Activated CD4-positive, CD25-positive, alpha-beta regulatory T cell treated with anti-CD3 and anti-CD28 coated beads, Interleukin-2, amount 50 U/mL, for 16 hours (primary cell): ENCODE measurements at places on chromosomes 7 and 10.

- no peak for DNase-seq
Measured at GRCh38 chr10:47147186-47147585, 152.8 kb upstream of the GDF10 start.

DNA sequence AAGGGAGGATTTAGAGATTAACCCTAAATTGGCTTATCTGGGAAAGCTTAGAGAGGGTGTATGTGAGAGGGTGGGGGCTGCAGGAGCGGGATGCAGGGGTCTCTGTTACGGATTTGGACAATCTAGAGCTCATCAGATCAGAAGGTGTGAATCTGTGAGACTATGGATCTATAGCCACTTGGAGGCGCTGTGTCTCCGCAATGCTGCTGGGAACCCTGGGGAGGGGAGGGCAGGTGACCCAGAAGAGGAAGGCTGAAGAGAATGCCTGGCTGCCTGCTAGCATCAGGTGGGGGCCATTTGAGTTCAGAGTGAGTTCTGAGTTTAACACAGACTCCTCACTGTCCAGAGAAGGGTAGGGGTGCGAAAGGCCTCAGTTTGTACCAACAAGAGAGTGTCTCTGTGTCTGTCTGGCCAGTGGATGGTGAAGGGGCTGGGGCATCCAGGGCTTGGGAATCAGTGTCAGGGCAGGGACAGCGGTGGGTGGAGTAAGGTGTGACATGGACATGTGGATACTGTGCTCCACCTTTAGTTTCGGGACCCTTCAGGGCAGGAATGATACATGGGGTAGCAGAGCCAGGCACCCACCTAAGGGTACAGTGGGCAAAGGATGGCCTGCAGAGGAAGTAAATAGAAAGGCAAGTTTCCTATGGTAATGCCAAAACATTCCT is 187.3 kb upstream of the PRSS58 start:
- DNase-seq: no peak

DNA sequence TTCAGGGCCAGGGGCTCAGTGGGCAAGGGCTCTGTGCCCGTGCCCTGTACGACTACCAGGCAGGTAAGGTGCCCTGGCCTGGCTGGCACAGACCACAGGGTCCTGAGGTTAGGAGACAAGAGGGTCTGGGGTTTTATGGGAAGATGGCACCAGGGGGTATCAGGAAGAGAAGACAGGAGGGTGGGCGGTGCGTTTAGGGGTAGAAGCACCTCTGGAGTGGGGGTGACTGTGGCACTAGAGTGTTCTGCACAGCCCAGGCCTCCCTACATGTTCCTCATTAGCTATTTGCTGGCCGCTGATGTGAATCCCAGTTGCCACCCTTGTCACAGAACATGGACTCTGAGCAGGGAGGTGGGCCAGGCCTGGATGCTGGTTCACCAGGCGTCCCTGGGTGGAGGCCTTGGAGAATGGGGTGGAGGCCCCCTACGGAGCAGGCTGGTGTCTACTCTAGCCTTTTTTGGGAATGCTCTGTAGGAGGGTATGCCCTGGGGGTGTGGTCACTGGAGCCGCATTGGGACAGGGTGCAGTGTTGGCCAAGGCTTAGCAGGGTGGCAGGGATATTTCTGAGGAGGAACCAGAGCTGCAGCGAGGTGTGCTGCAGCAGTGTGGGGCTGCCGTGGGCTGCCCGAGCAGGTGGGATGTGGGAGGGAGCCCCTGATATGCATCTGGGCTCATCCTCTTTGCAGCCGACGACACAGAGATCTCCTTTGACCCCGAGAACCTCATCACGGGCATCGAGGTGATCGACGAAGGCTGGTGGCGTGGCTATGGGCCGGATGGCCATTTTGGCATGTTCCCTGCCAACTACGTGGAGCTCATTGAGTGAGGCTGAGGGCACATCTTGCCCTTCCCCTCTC is 5.0 kb downstream of the PGAM2 start:
- no peak for DNase-seq

- no peak for DNase-seq
Measured at GRCh38 chr7:137820677-137821420, 25.9 kb downstream of the DGKI start.

DNA sequence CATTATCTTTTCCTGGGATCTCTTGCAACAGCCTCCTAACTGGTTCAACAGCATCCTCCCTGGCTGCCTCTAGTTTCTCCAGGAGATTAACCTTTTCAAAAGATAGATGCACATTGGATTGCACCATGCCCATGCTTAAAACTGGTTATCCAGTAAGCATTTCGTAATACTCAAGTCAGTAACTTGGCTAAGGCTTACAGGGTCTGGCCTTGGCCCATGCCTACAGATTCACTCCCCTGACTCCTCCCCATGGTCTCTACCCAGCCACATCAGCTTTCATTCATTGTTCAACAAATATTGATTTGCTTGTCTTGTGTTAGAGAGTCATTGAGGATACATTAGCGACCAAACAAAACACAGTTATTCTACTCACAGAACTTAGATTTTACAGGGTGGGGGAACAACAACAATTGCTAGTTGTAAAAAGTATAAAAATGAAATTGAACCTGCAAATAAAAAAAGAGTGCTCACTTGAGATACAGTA is 1.8 kb upstream of the KIF20B start:
- no peak for DNase-seq

DNA sequence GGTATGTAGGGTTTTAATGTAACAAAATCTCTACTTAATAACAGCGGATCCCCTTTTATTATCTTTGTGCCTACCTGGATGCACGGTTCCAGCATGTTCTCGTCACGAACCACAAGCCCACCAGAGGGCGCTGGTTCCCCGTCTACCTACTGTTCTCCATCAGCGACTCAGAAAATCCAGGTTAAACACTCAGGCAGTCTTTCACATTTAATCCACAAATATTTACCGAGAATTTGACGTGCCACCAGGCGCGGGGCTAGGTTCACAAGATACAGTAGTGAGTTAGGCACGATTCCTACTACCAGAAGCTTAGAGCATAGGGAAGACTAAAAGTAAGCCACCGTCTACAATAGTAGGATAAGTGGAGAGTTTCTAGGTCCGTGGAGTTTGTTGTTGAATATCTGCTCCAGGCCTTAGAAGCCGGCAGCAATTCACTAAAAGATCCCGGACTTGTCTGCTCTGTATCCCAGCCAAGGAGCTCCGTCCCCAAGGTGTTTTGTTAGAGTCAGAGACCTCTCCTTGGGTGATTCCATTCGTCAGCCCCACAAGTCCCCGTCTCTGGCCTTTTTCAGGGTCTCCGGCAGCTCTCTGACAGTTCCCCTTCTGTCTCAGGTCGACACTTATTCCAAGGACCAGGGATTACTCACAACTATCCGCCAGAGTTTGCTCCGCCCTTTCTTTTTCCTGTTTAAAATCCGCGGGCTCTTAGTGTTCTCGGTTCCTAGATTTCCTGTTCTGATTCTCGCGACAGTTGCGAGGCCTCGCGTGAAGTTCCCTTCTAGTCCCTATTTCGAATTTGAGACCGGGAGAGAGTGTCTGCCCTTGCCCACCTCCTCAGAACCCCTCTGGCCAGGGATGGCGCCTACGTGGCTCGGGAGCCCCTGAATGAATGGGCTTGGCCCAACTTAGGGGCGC is 1.5 kb upstream of the KAZALD1 start:
- DNase-seq: peak; percentile 77

- DNase-seq: no peak
Measured at GRCh38 chr10:27450225-27450624, 53.9 kb upstream of the RAB18 start.

GRCh38 chr7:142933624-142934023 is at the start of gene TRPV5:
Gene TRPV5 (minus strand): TSS chr7:142933746. CDS start chr7:142933459, 287 bp downstream.
- no peak for DNase-seq

DNA sequence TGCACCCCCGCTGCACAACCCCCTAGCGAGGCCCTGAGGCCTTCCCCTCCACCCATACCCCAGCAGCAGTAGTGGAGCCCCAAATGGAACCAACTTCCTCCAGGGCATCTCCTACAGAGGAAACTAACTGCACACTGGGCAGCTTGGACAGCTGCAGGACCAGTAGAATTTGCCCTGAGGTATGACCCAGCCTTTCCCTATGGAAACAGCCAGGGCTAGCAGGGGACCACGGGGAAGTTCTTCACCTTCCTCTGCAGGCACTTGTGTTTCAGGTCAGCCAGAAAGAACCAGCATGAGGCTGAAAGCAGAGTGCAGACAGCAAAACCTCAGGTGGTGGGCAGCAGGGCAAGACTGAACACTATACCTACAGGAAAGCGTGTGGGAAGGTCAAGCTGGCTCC is 5.7 kb upstream of the EEPD1 start:
- no peak for DNase-seq

DNA sequence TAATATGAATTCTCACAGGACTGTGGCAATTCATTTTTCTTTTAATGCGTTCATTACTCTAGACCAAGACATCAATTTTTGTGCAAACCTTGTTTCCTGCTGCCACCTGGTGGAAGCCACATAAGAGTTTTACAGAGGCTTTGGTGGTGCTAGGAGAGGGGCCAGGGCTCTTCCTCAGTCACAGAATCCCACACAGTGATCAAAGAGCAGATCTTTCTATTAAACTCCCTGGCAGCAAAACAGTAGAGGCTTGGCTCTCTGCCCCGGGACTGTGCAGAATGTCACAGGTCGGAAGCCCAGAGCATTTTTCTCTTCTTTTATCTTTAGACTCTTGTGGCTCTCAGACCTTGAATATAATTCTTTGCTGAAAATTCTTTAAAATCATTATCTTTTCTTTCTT is 506.4 kb upstream of the C7orf33 start:
- DNase-seq: no peak

GRCh38 chr10:88835096-88835909 is 16.3 kb downstream of the ANKRD22 start:
- peak; percentile 80 for DNase-seq

GRCh38 chr10:105207476-105207995 is 566.4 kb downstream of the SORCS3 start:
- no peak for DNase-seq

GRCh38 chr7:70693321-70693685 is 438.6 kb upstream of the GALNT17 start:
- DNase-seq: no peak

DNA sequence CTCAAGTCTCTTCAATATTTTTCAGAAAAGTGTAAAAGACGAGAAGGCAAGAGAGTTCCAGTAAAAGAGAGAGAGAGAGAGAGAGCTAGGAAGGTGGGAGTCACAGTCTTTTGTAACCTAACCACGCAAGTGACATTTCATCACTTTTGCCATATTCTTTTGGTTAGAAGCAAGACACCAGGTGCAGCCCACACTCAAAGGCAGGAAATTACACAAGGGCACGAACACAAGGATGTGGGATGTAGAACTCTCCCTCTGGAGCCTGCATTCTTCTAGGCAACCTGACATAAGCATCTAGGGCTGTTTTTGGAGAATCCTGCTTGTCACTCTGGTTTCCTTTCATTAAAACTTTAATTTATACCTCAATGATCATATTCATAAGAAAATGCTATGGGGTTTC is 1213.1 kb downstream of the DNAJB9 start:
- no peak for DNase-seq

DNA sequence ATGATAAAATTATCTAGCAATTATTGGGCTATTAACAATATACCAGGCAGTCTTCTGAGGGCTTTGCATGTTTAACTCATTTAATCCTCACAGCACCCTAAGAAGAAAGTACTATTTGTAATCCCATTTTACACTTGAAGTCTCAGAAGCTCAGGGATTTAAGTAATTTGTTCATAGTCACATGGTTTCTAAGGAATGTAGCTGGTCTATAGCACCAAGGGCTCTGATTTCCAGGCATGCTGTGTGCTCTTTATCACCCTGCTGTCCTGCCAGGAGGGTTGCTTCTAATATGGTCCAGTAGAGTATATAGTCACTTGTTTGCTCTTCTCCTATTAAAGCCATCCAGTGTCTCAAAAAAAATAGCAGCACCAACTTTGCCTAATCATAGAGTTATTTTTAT is 417.2 kb downstream of the PLXDC2 start:
- no peak for DNase-seq

GRCh38 chr10:14740684-14741247 is 33.9 kb downstream of the FAM107B start:
- no peak for DNase-seq

DNA sequence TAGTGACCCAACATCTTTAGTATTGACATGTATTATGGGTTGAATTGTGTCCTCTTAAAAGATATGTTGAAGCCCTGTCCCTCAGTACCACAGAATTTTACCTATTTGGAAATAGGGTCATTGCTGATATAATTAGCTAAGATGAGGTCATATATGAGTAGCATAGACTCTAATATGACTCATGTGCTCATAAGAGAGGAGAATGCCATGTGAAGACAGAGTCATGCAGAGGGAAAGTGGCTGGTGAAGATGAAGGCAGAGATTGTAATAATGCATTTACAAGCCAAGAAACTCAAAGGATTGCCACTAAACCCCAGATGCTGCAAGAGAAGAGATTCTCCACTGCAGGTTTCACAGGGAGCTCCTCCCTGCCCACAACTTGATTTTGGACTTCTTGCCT is 496.4 kb downstream of the KIF20B start:
- no peak for DNase-seq
